ENCODE measurements at places on chromosomes 12 and 14.

DNA sequence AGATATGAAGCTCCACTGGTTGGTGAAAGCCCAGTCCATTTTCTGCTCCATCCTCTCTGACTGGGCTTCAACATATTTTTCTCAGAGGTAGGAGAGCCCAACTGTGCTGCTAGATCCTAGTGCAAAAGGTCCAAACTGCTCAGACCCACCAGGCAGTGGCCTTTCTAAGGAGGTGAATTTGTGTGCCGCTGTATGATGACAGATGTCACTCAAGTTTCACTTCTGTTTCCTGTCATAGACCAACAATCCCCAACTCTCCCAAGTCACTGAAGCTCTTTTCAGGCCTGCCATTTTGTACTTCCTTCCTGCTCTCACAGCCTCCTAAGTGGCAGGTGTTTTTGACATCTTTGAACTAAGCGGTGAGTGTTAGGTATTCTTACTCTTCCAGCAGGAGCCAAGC, 16.4 kb upstream of the RNASE4 start:
- no peak for DNase-seq

DNA sequence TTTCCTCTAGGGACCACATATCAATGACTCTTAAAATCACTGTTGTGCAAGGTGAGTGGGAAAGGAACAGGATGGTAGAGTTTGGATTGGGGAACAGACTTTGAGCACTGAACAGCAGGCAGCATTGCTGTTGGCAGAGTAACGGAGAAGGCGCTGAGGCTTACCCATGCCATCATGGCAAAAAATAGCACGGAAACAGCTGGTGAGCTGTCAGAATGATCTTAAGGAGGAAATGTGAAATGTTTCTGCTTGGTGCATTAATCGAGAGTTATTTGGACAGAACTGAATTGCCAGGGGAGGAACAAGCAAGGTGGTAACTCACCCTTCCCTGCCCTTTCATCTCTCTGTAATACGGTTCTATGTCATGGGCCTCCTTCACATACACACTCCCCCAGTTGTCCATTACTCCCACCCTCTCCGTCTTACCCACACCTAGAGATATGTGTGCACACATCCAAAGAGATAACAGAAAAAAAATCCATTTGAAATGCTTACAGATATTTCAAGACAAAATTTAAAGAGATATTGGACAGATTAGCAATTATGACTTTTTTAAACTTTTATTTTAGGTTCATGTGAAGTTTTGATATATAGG, 572.5 kb downstream of the DIO2 start:
- no peak for DNase-seq

- no peak for DNase-seq
Observed at GRCh38 chr14:58863661-58864345, 226.0 kb downstream of the DACT1 start.

DNA sequence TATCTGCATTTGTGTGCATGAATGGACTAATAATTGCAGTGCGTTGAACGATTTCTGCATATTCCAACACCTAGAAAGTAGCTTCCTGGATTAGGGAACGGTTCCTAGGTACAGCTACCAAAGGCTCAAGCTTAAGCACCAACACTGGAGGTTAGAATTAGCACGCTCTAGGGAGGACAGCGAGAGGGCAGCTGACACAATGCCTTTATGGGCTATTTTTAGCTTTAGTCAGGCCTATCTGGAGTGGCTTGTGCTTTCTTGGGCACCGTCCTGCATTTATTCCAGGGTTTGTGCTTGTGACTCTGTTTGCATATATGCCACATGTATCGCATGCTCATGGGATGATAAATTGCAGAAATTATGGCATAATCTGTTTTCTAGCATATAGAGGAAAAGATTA, 13.7 kb downstream of the ETV6 start:
- no peak for DNase-seq

DNA sequence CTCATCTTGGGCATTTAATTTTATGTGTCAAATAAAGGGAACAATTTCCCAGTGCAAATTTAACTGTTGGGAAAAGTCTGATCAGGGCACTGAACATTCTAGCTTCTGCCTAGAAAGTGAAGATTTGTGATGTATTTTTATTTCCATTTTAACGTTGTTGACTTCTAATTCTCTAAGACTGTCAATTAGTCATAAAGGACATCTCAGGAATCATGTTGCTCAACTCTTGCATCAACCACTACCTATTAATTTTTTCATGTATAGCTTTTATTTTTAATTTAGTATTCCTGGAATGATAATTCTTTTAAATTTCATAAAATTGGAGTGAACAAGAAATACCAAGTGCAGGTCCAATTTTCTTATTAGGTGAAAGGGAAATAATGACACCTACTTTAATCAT, 87.9 kb upstream of the METAP2 start:
- DNase-seq = no peak

- DNase-seq = no peak
Observed at GRCh38 chr12:113464452-113464775, 7.3 kb downstream of the LHX5 start.

DNA sequence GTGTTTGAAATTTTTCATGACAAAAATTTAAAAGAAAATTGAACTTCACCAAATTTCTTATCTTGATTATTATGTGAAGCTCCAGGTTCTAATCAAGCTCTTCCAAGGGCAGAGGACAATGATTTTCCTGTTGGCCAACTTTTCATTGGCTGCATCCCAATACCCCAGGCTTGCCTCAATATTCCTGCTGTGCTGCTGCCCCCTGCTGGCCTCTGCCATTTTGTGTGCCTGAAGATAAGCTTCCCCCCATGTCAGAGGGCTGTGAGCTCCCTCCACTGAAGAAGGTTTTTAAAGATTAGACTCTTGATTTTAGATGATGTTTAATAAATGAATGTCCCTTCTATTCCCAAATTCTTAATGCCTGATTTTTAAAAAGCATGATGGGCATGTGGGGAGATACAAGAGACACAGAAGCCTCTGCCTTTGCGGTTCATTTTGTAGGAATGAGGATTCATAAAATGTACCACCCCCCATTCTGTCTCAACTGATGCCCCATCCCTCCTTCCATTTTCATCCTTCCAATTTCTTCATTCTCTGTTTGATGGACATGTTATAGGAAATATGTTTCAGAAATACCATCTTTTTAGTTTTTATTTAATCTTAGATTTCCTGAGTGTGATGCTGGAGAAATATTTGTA, 76.7 kb upstream of the RGS6 start:
- no peak for DNase-seq

DNA sequence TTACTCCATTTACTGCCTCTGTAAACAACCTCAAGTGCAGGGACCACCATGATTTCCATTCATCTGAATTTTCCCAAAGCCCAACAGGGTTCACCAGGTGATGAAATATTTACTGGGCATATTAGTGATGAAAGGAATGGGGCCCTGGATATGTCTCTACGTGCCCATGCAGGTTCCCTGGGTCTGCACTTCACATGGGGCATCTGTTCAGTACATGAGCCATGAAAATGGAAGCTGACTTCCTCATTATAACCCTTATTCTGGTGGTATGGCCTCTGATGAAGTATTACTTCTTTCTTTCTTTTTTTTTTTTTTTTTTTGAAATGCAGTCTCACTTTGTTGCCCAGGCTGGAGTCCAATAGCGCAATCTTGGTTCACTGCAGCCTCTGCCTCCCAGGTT, 26.5 kb upstream of the CORO1C start:
- no peak for DNase-seq

GRCh38 chr12:71938728-71939385, at the start of gene TPH2:
TPH2 (plus strand) TSS chr12:71938845; CDS start chr12:71938987, 142 bp downstream.
- no peak for DNase-seq

DNA sequence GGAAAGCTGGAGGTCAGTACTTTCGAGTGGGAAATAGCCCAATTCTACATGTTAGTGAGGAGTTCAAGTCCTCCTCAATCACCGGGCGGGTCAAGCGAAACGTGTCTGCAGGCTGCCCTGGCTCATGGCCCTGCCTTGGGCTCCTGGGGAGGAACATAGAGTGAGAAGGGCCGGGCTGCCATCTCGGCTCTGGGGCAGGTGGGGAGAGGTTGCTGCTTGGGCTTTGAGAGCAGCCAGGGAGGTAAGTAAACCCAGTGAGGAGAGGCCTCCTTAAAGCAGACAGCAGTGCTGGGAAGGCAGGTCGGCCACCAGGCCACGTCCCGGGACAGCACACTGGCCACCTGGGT, 32.0 kb upstream of the UBC start:
- DNase-seq = no peak

- DNase-seq = no peak
Observed at GRCh38 chr14:89266754-89267153, 150.3 kb downstream of the FOXN3 start.

DNA sequence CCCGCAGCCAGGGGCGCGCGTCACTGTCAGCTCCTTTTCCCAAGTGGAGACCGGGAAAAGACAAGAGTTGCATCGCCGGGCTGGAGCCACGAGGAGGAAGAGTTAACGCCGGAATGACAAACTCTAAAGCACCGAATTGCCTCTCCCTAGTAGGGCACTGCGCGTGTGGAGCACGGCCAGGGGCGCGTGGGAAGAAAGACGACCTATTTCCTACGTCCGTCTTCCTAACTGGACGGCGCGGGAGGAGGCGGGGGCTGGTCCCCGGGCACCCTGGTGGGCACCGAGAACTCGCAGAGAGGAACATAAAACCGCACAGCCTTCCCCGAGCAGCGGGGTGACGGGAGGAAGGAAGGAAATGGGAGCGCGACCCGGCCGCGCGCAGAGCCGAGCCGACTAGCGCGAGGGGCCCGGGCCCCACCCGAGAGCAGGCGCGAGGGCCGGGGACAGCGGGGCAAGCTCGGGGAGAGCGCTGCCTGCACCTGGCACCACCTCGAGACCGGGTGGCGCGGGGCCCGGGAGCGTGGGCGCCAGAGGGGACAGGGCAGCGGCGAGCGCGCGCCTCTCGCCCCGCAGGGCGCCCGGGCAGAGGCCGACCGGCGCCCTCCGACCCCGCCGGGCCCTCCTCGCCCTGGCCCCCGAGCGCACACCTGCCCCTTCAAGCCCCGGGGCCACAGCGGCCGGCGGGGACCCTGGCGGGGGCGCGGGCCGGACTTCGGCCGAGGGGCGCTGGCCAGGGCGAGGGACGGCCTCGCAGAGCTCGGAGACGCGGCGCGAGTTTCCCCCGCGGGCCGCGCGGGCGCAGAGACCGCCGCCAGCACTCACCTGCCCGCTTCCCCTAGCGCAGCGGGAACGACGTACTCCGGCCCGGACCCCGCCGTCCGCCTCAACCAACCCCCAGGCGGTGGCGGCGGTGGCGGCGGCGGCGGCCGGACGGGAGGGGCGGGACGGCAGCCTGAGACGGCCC, at the start of gene SETD3:
TSS of gene SETD3 (minus strand) at position 954 of the 964 bp plus-strand sequence. CDS start 15,054 bp downstream, outside the sequence.
- DNase-seq = no peak

- no peak for DNase-seq
Observed at GRCh38 chr12:95004610-95005009, 1.1 kb upstream of the NDUFA12 start.

DNA sequence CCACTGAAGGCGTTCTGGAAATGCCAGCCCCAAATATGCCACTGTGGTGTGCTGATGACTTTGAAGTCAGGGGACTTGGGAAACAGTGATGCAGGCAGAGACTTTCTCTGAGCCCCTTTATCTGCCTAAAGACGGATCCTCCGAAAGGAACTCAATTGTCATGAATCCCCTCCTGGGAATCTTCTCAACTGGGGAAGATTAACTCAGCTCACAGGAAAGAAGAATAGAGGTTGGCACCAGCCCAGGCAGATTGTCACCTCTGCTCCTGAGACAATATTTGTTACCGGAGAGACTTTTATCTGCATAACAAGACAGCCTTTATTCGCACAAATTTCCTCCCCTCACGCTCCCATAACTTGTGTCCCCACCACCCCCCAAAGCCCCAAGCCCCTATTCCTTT, 414.4 kb downstream of the FUT8 start:
- no peak for DNase-seq

GRCh38 chr12:85688837-85689236, 147.4 kb downstream of the RASSF9 start:
- DNase-seq = no peak

DNA sequence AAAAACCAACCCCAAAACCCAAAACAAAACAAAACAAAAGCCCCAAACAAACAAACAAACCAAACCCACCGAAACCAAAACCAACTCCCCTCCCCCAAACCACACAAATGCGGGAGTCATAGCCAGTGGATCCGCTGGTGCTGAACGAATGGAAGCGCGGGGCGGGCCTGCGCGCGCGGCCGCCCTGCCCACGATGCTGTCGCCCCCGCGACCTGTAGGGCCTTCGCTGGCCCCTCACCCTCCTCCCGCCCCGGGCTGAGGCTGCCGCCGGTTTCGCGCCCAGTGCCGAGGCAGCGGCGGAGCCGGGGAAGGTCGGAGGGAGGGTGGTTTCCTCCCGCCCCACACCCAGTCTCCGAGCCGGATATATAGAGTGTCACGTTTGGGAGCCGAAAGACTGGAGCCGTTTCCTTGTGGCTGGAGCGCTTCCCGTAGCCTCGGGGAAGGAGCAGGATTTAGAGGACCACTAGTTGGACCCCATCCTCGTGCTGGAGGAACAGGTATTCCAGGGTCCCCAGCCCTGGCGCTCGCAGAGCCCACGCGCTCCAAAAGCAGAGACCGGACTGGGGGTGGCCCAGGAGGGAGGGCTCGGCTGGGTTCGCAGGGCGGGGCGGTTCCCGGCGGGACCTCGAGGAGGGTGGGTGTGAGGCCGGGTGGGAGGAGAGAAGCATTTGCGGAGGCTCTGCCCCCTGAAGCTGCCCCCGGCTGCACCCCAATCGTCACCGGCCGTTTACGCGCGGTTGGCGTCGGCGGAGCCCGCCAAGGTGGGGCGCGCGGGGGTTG, at the start of gene FAR2:
TSS of gene FAR2 (plus strand) at position 368 of the 780 bp plus-strand sequence. CDS start 121,172 bp downstream, outside the sequence.
- DNase-seq = no peak

DNA sequence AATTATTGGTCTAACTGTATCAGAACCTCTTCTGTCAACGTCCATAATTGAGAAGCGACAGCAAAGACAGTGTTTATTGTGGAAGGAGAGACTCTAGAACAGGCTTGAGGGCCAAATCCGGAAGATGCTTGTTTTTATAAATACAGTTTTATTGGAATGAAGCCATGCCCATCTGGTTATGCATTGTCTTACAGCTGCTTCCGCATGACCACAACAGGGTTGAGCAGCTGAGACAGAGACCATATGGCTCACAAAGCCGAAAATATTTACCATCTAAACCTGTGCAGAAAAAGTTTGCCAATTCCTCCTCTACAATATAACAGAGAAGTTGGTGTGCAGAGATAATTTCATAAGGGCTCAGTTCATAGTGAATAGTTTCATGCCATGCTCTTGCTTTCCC, 24.5 kb downstream of the PRKAB1 start:
- no peak for DNase-seq

DNA sequence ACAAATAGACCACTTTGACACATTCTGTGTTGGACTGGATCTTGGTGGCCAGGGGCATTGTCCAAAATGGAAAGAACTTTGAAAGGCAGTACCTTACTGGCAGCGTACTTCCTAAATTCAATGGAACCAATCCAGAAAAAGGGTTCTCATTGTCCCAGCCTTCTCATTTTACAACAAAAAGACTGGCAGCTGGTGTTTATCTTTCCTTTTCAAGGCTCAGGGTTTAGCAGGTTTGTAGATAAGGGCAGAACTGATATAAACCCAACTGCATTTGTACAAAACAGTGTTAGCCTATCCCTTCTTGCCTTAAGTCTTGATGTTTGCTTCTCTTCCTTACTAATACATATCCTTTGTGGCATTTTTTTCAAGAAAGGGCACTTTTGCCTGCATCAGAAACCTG, 7.7 kb downstream of the THAP2 start:
- no peak for DNase-seq

- no peak for DNase-seq
Observed at GRCh38 chr12:54373649-54374561, 9.6 kb upstream of the GPR84 start.

GRCh38 chr12:3202096-3202495, 124.9 kb downstream of the TSPAN9 start:
- no peak for DNase-seq

All from stimulated activated CD8-positive, alpha-beta memory T cell treated with anti-CD3 and anti-CD28 coated beads, Interleukin-15, amount 100 ng/mL, for 1 hour (primary cell).